Effector CD4-positive, alpha-beta T cell (primary cell): ENCODE measurements at places on chromosomes 16 and 17.

- DNase-seq, result no peak
Observed at GRCh38 chr17:7079581-7080455, at the start of gene CLEC10A. Gene CLEC10A (minus strand): TSS chr17:7080251. CDS start chr17:7078812, 1,439 bp downstream.

GRCh38 chr16:10297341-10298006 is 88.4 kb upstream of the ATF7IP2 start:
- DNase-seq, result no peak

DNA sequence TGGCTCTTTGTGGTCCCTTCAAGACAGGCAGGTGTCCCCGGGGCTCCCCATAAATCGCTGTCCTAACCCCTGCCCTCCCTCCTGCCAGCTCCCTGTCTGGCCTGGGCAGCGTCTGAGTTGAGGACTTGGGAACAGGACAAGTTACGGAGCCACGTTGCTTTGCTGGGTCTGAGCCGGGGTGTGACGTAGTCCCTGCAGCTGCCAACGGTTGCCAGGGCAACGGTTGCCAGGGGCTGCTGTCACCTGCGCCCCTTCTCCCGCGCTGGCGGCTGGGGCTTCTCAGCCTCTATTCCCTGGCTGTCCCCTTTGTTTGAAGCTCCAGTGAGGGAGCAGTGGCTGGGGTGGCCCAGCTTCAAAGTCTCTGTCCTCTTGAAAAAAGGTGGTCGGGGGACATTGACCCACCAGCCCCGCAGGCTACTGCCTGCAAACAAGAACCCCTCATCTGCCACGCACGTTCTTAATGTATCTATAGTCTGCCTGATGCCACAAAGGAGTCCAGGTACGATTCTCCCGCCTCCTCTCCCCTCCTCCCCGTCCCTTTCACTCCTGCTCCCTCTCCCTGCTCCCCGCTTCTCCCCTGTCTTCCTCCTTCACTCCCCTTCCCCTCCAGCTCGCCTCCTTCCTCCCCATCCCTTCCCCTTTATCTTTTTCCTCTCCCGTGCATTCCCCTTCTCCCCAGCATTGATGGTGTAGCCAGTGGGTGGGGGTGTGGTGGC is 10.9 kb downstream of the ADGRG1 start:
- no peak for DNase-seq

GRCh38 chr16:2089706-2090480 is 42.1 kb downstream of the TSC2 start:
- DNase-seq, result no peak

GRCh38 chr17:5431949-5432556 is 6.9 kb downstream of the C1QBP start:
- DNase-seq, result no peak
